Right lung (tissue), 10 donors: ENCODE measurements at places on chromosomes 4 and X. TPM values are rescaled to one million over a fixed set of nuclear protein-coding genes. Genes with fewer than 3 reads are reported as not detected.

Gene SPOCK3
- polyA plus RNA-seq, result 0.56 TPM

Gene TLR2
- 30.8 TPM for polyA plus RNA-seq

Gene AR
- polyA plus RNA-seq, result 8.6 TPM

Gene FAT1
- 254 TPM for polyA plus RNA-seq

Gene PNMA6F
- not detected for polyA plus RNA-seq

GRCh38 chrX:24444645-24445044 is 20.4 kb upstream of the PDK3 start:
- no peak for DNase-seq

DNA sequence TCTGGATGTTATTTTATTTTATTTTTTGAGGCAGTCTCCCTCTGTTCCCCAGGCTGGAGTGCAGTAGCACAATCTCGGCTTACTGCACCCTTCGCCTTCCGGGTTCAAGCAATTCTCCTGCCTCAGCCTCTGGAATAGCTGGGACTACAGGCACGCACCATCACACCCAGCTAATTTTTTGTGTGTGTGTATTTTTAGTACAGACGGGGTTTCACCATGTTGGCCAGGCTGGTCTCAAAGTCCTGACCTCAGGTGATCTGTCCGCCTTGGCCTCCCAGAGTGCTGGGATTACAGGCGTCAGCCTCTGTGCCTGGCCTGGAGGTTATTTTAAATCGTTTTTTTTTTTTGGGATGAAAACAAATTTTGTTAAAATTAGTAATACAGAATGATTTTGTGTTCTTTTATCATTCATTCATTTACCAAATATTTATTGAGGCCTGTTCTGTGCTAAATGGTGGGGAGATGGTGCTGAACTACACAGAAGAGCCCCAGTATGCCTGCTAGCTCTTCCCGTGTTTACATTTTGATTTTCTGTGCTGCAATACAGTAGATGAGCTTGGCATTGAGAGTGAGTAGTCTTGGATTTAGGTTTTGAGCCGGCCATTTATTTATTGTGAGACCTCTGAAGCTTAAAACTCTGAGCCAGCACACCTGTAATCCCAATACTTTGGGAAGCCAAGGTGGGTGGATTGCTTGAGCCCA is 22.7 kb downstream of the ADD1 start:
- DNase-seq, result no peak

DNA sequence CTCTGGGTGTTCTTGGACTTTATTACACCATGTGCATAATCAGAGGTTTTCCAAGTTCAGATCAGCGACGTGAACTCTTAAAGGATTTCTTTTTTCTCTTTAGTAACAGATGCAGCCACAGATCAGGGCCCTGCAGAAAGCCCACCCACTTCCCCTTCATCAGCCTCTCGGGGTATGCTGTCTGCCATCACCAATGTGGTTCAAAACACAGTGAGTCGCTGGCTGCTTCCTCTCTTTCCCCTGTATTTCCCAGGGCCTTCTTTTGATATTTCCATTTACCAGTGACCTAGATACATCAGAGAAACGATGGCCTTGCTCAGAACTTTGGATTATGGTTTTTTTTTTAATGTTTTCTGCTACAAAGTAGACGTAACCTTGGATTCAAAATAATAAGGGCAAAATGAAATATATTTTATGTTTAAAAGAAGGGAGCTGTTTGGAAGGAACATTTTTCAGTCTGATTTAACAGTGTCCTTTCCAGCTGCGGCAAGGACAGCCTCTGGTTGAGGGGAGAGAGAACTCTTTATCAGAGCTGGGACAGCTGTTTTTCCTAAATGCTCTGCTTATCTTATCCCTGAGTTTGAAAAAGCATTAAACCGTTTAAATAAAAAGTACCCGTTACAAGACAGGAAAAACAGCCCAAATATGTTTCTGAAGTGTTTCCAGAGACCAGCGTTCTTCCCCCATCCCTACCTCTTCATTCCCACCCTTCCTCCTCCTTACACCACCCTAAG is 38.2 kb downstream of the FAM114A1 start:
- peak; percentile 25 for DNase-seq

- no peak for DNase-seq
Measured at GRCh38 chr4:85486425-85487086, 11.6 kb downstream of the ARHGAP24 start.

DNA sequence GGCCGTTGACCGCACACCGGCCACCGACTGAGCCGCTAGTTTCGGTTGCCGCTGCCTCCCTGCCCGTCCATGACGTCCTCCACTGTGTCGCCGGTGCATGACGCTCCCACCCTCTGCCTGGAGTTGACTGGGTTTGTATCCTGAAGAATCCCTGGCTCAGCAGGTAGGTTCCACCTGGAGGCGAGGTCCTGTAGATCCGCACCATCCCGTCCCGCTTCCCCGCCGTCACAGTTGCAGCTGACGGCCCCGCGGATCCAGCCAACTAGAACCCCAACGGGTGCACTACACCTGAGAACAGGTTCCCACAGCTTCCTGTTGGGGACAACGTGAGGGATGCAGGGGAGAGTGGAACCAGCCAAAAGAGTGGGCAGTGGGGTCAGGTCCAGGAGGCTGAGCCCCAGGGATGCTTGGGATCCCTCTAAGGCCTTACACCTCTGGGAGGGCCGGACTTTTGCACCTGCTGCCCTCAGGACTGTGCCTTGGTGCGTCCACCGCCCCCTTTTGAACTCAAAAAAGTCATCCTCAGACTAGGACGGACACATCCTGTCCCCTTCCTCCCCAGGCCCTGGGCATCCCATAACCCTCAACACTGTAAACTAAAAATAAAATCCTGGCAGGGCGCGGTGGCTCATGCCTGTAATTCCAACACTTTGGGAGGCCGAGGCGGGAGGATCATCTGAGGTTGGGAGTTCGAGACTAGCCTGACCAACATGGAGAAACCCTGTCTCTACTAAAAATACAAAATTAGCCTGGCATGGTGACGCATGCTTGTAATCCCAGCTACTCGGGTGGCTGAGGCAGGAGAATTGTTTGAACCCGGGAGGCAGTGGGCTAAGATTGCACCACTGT is 1.1 kb upstream of the SLBP start:
- no peak for DNase-seq

- DNase-seq, result no peak
Measured at GRCh38 chr4:40000711-40001110, 23.0 kb upstream of the PDS5A start.
